AG04450 (cell line): ENCODE measurements at places on chromosomes 3 and 15. TPM values are rescaled to one million over a fixed set of nuclear protein-coding genes. Genes with fewer than 3 reads are reported as not detected.

CAND2 gene
- polyA plus RNA-seq, result 5.8 and 7.3 TPM in 2 replicates

MESP2 gene
- polyA plus RNA-seq, result 0.20 and 0.22 TPM in 2 replicates

DNA sequence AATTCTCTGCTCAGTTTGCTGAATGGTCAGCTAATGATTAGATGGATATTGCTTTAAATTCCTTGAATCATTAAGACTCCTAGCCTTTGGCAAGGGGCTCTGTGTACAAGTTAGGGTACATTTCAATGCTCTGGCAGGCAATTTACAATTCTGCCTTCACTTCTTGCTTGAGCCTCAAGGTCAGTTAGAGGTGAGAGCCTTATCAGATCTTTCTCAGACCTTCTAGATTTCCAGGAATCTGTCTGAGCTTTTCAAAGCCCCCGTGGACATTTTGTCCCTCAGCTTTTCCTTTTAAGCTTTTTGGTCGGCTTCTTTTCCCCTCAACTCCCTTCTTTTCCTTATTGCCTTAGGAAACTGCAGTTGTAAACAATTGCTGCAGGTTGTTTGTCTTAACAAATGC is 34.7 kb downstream of the TGM4 start:
- DNase-seq, result no peak

- DNase-seq, result no peak
Measured at GRCh38 chr3:186724911-186725310, 7.8 kb downstream of the KNG1 start.

DNA sequence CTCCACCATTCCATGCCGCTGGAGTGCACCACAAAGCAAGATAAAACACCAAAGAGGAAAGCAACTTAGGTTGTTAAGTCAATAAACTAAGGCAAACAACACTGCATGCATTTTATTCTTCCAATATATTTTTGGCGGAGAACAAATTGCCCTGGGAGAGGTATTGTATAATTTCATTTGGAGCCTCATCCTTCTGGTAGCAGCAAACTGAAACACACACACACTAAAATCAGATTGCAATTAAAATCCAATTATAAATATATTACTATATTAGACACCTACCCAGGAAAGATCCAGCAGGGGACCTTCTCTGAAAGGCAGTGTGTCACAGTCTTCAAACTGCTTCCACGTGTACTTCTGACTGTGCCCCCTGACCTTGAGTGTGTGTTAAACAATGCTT is 102.3 kb downstream of the RORA start:
- DNase-seq, result no peak
